LHCN-M2 (cell line): ENCODE measurements at places on chromosomes 2 and 18. TPM values are rescaled to one million over a fixed set of nuclear protein-coding genes. Genes with fewer than 3 reads are reported as not detected.
A peak's percentile ranks its signal among the peaks of the same experiment; 100 is the strongest.

GRCh38 chr2:221810245-221810644 is 238.1 kb upstream of the EPHA4 start:
- no peak for DNase-seq

DNA sequence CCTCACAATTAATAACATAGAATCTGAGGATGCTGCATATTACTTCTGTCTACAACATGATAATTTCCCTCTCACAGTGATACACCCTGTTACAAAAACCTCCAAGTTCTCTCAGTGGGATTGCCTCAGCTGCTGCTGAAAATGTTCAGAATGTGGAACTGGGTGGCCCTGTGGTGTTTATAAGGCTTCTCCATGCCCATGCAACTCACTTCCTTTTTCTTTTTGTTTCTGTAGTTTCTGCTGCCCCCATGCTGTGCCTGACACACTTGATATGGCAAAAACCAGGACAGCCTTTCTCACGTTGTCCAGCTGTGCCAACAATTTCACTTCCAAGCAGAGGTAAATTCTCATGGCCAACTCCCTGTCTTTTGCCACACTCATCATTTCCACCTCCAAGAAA is 206.2 kb downstream of the RPIA start:
- DNase-seq, result no peak

- DNase-seq, result no peak
Observed at GRCh38 chr2:70514612-70515055, 39.0 kb downstream of the TGFA start.

GRCh38 chr2:109242654-109243331 is 113.8 kb downstream of the SH3RF3 start:
- DNase-seq, result peak; percentile 91

DNA sequence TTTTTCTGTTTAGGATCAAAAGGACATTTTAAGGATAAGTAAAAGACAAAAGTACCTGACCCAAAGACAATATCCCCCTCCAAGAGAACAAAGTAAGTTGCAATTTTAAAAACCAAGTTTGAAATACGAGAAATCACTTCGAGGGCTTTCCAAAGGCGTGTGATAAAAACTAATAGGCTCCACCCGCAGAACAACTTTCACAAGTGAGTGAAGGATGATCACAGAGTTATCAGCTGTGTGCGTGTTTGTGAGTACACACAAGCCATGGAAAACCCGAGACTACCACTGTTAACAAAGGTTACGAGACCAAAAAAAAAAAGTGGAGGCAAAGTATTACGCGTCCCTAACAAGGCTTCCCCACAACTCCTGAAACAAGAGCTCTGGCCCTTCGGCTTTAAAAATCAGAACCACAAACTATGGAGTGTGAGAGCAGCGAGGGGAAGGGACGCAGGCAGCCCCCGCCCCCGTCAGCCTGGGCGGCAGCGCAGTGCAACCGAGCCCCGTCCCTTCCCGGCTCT is 719 bp downstream of the SMAD2 start:
- peak; percentile 42 for DNase-seq

DNA sequence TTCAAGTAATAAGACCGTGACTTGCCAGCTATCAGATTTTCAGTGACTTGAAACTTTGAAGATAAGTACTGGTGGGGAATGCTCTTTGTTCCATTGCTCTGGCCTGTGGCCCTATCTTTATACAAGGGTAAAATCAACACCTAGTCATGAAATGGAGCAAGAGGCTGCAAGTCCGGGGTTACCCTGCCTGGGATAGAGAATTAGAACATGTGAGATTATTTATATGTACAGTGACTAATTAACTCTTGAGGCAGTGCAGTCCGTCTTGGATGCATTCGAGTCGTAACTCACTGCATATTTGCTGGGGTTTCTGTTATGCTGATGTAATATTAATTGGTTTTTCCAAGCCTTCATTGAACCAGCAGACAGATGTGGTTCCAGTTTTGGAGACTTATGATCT is 105.8 kb upstream of the LYPD6 start:
- DNase-seq, result no peak

- DNase-seq, result no peak
Observed at GRCh38 chr18:27120246-27120645, 64.9 kb downstream of the CHST9 start.

GRCh38 chr2:100031604-100032003 is 110.8 kb downstream of the AFF3 start:
- DNase-seq, result no peak

DNA sequence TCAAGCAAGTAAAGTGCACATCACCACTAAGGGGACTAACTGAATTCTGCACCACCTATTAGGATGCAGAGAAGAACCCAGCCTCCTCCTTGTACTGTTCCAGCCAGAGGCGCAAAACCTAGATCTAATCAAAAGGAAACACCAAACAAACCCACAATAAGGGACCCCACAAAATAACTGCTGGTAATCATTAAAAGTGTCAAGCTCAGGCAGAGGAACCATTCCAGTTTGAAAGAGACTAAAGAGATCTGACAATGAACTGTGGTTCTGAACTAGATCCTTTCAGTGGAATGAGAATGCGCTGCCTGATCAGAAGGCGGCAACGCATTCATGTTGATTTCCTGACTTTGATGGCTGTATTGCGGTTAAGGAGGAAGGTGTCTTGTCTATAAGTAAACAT is 16.8 kb downstream of the HDLBP start:
- no peak for DNase-seq

DNA sequence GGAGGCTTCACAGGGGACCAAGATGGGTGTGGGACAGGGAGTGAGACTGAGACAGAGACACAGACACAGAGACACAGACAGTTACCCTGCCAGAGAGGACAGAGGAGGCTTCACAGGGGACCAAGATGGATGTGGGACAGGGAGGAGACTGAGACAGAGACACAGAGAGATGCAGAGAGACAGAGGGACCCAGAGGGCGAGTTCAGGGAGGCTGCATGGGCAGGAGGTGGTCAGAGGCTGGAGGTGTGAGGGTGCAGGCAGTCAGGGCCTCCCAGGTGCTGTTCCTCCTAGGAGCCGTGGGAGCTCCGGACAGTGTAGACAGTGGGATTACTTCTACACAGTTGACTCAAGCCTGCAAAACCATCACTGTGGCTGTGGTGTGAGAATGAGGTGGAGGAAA is 206.2 kb upstream of the PXDN start:
- no peak for DNase-seq

GRCh38 chr18:51537487-51537886 is 340.0 kb upstream of the MEX3C start:
- no peak for DNase-seq

DNA sequence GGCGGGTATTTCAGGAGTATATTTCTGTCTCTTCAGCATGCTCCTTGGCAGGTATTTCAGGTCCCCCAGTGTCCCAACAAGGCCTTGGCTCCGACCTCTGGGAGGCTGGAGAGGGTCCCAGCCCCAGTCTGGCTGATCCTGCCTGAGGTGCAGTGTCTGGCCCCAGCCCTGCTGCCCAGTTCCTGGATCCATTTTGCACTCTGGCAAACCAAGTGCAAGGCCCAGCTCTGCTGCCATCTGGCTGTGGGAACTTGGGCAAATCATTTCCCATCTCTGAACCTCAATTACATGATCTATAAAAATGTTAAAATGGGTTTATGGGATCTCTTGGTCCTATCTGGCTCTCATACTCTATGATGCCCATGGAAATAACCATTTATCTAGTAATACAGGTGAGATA is 63.6 kb downstream of the ZBTB7C start:
- DNase-seq, result peak; percentile 5

DNA sequence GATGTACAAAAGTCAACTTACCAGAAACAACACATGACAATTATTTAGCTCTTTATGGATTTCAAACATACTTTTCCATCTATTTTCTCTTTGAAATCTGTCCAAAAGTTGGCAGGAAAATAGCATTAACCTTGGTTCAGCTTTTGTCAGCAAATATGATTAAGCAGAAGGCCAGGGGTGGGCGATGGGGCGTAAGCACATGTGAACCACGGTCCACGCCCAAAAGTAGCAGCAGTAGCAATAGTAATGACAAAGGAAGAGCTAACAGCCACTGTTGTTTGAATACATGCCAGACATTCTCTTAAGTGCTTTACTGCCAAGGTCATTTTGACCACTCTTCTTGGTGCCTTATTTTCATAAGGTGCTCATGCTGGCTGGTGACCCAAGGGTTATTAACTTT is 73.5 kb downstream of the ANTXR1 start:
- DNase-seq, result no peak

GRCh38 chr2:3662239-3662638 is 4.2 kb downstream of the ALLC start:
- no peak for DNase-seq

DNA sequence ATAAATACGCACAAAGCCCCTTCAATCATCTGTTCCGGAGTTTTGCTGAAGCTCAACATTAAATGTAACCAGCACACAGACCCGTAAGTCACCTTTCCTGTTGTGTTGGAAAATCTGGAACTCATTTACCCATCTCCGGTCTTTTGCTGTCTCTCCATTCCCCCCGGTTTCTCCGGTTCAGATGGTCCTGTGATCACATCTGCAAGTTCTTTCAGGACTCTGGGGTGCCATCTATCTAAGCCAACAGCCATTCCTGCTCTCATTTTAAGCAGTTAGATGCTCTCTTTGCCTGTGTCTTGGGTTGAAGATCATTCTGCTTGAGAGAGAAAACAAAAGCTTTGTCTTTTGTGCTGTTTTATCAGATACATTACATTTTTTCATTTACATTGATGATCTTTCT is 91.7 kb upstream of the TGIF1 start:
- no peak for DNase-seq

DNA sequence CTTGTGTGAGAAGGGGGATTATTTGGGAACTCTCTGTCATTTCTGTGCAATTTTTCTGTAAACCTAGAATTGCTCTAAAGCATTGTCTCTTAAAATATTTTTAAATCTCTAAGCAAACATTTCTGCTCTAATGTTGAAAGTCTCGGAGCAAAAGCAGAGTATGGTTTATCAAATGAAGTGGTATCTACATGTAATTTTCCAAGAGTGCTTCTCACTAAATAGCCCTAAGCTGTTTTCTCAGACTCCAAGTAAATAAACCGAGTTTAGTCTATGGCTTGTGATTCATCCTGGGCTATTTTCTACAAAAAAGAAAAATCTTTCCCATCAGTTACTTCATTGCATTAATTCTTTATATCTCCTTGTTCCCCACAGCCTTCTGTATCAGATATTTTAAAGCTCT is 90.8 kb downstream of the METTL4 start:
- DNase-seq, result no peak

DNA sequence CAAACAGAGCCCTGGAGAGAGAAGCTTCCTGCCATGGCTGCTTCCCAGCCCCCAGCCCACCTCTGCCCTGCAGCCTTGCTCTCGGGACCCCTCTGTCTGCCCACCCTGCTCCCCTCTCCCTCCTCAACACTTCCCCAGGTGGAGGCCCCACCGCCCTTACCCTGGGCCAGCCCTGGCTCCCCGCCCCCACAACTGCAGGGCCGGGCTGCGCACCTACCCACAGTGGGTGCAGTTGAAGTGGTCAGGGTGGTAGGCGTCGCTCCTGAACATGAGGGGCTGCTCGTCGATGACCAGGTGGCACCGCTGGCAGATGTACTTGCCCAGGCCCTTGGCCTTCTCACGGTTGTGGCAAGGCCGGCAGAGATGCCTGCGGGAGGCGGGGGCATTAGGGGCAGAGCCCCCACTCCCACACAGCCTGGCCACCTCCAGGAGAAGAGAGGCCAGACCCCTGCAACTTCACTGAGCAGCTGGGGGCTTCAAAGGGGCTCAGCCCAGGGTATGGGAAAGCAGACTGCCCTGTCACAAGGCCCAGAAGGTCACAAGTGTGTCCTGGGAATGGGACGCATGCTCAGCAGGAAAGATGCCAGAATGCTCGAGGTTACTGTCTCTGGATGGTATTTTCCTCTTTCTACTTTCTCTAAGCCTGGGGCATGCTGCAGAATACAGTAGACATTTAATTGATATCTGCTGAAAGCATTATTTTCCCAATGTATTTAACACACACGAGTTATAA is 3.1 kb upstream of the GPR17 start:
- DNase-seq, result no peak

- no peak for DNase-seq
Observed at GRCh38 chr2:68834737-68835376, 36.3 kb downstream of the BMP10 start.

GRCh38 chr18:6666012-6666685 is 63.4 kb upstream of the ARHGAP28 start:
- DNase-seq, result no peak

DNA sequence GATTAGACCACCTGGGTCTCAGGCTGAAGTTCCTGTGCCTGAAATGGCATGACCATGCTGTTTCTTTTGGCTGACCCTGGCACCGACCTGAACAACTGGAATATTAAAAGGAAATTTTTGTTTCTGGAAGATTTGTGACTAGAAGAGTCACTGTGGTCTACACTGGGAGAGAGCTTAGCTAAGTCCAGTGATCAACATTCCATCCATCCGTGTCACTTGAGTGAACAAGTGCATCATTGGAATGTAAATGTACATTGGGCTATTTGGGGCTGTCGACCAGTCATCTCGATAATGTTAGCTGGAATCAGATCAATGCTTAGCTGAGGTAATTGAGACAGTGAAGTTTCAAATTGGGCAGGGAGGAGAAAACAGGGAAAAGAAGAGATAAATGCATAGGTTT is 95.4 kb upstream of the CCDC85A start:
- peak; percentile 19 for DNase-seq

DNA sequence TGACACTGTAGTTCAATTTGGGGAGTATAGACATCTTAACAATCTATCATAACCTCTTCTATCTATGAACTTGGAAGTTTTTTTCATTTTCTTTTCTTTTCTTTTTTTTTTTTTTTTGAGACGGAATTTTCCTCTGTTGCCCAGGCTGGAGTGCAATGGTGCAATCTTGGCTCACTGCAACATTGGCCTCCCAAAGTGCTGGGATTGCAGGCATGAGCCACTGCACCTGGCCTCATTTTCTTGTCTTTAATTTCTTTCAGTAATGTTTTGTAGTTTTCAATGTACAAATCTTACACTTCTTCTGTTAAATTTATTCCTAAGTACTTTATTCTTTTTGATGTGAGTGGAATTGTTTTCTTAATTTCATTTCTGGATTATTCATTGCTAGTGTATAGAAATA is 14.6 kb downstream of the ASAP2 start:
- DNase-seq, result no peak

GRCh38 chr2:127609031-127609751 is 36.8 kb upstream of the GPR17 start:
- DNase-seq, result no peak

DNA sequence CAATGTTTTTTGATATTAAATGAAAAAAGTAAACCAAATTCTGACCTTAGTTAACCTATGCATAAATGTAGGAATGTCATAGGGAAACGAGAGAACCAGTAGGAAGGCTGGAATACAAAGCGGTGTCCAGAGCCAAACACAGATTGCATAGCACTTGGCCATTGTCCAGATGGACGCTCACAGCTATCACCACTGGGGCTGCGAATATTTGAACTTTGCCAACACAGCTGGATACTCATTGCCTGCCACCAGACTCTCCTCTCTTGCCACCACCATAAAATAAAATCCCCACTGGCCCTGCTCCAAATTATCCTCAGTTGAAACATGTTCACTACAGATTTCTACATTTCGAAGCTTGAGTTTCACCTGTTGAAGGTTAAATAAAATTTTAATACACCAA is 159.3 kb upstream of the GULP1 start:
- DNase-seq, result no peak

Gene KCNG3
- not detected in 2 replicates for total RNA-seq

Gene CPO
- not detected in 2 replicates for total RNA-seq

Gene ZNF396
- total RNA-seq, result 0.19 and 0.69 TPM in 2 replicates

Gene HES6
- 13.1 and 21.9 TPM in 2 replicates for total RNA-seq

Gene CDH2
- 30.3 and 31.1 TPM in 2 replicates for total RNA-seq

Gene SAG
- total RNA-seq, result not detected in 2 replicates
